ENCODE measurements at places on chromosomes 12 and 14.

- peak overlapping the region; percentile 99 for H3K4me3 ChIP-seq
- no peaks in the 10 kb centered on the region for H3K4me1 ChIP-seq
- H3K36me3 ChIP-seq: no peaks in the 10 kb centered on the region
- H3K27me3 ChIP-seq: no peaks in the 10 kb centered on the region
Measured at GRCh38 chr14:63725786-63726460, 1.9 kb downstream of the SGPP1 start.

DNA sequence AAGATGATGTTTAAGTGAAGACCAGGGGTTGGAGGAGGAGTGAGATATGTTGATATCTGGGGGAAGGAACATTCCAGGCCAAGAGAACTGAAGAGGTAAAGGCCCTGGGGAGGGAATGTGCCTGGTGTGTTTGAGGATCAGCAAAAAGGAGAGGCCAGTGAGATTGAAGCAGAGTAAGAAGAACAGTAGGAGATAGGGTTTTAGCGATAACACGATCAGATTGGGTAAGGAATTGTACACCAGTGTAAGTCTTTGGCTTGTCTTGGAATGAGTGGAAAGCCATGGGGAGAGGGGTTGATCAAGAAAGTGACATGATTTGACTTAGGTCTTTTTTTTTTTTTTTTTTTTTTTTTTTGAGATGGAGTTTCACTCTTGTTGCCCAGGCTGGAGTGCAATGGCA is 4.8 kb downstream of the TROAP start:
- H3K36me3 ChIP-seq: peaks cover 39% of the 10 kb centered on the region
- H3K4me1 ChIP-seq: 0 out of 2 replicates have a peak, but pooled peaks cover 5% of the 10 kb centered on the region
- no peak overlapping the region for H3K27ac ChIP-seq
- no peak overlapping the region for H3K4me3 ChIP-seq
- DNase-seq: no peak

- no peaks in the 10 kb centered on the region for H3K27me3 ChIP-seq
- H3K4me1 ChIP-seq: peaks cover 18% of the 10 kb centered on the region
- no peak overlapping the region for H3K4me3 ChIP-seq
- DNase-seq: no peak
Measured at GRCh38 chr12:57939291-57939690, 2.1 kb upstream of the ATP23 start.

DNA sequence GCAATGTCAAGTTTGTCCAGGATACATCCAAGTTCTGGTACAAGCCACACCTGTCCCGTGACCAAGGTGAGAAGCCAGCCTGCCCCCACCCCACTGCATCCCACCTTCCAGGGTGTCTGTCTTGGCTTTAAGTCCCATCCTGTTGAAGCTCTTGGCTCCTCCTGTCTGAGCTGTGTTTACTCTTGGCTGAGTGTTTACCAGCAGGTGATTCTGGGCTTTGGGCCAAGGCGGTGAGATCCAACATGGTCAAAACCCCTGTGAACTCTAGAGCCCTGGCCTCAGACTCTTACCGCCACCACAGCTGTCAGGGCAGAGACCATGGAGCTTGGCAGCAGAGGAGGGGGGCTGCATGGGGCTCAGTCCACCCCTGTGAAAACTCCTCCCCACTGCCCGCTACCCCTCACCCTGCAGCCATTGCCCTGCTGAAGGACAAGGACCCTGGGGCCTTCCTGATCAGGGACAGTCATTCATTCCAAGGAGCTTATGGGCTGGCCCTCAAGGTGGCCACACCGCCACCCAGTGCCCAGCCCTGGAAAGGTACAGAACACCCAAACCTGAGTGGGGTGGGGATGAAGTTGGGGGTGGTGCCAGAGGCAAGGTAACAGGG is 11.6 kb downstream of the TNS2 start:
- H3K4me3 ChIP-seq: no peak overlapping the region
- H3K27ac ChIP-seq: no peak overlapping the region
- no peaks in the 10 kb centered on the region for H3K36me3 ChIP-seq
- peaks cover 21% of the 10 kb centered on the region for H3K4me1 ChIP-seq

DNA sequence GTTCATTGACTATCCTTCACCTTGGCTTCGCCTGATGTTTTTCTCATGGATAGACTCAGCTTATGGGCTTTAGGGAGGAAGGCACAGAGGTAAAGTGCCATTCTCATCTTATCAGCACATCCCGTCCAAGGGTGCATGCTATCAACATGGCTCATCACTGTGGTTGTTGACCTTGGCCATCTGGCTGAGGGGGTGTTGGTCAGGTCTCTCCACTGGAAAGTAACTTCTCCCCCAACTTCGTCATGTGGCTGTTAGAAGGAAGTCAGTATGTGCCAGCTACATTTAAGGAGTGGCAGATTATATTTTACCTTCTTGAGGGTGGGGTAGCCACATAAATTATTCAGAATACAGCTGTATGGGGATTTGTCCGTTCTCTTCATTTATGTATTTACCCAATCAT is 68.9 kb downstream of the EML1 start:
- peaks cover 7% of the 10 kb centered on the region for H3K4me1 ChIP-seq
- DNase-seq: no peak
- H3K27me3 ChIP-seq: no peaks in the 10 kb centered on the region
- no peaks in the 10 kb centered on the region for H3K36me3 ChIP-seq

DNA sequence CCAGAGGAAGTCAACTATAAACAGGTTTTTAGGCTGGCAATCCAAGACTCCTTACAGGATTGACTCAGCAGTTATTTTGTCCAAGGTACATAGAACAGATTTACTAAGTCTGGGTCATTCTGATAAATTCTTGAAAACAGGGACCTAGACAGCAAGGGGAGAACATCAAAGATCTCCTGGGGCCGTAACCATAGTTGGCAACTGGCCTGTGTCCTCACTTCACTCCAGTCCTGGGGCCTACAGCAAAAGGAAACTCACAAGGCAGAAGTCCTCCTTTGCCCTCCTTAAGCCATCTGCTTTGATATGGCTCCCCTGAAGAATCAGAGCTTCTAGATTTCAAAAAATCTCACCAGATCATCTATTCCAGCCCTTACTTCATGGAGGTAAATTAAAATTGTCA is 207.2 kb upstream of the IGF1 start:
- H3K36me3 ChIP-seq: no peaks in the 10 kb centered on the region
- H3K27me3 ChIP-seq: no peaks in the 10 kb centered on the region
- DNase-seq: no peak
- no peak overlapping the region for H3K4me3 ChIP-seq
- H3K27ac ChIP-seq: no peak overlapping the region
- no peaks in the 10 kb centered on the region for H3K4me1 ChIP-seq

Measured in SJCRH30 (cell line).